Activated CD4-positive, alpha-beta T cell treated with anti-CD3 and anti-CD28 coated beads for 48 hours (primary cell): ENCODE measurements at places on chromosomes 12 and 14.

GRCh38 chr12:94133964-94134795, 14.2 kb upstream of the PLXNC1 start:
- DNase-seq = peak; percentile 42

GRCh38 chr12:59149995-59150642, 229.8 kb upstream of the LRIG3 start:
- no peak for DNase-seq

- peak; percentile 76 for DNase-seq
These were observed 283.3 kb upstream of the PWP1 start for GRCh38 chr12:107402041-107403022.

DNA sequence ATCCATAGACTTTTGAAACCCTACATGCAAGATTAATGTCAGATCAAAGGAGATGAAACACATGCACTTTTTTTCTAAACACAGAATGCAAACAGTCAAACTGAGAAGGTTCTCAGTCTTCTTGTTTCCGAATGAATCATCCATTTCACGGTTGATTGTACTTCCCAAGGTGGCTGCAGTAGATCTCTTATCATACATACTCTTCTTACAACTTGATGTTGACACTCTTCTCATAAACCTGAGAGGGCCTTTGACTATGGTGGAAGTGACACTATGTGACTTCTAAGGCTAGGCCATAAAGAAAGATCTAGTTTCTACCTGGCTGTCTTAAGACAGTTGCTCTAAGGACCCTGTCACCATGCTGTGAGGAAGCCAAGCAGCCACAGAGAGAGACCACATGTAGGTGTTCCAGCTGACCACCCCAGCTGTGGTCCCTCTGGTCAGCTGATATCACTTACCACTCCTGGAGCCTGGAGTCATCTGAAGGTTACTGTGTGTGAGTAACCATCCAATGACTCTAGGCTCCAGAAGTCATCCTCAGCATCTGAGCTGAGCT, 67.2 kb upstream of the HMGA2 start:
- DNase-seq = peak; percentile 39

GRCh38 chr14:75430116-75430515, 2.3 kb downstream of the JDP2 start:
- no peak for DNase-seq

- DNase-seq = no peak
These were observed 753.6 kb downstream of the SLC16A7 start for GRCh38 chr12:60349232-60349978.

GRCh38 chr12:94481734-94482133, 22.1 kb upstream of the CEP83 start:
- DNase-seq = no peak

DNA sequence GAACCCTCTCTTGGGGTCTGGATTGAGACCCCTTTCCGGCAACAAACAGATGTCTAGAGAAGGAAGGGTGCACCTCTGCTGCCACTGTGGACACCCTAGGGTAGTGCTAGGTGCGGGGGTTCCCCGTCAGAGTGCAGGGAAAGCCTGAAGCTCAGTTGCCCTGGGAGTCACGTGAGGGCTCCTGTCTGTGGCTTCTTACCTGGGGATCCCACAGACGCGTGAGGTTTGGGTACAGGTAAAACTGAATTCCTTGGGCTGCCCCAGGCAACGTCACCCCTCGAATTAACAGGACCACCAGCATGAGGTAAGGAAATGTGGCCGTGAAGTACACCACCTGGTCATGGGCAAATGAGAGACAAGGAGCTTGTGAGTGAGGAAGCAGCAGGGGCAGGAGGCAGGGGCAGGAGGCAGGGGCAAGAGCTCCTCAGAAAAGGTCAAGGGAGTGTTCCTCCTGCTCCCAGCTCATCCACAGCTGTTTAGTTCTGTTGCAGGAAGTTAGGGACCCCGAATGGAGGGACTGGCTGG, 21.0 kb upstream of the SLC6A12 start:
- DNase-seq = no peak

GRCh38 chr14:79136071-79137044, 966.2 kb downstream of the NRXN3 start:
- DNase-seq = no peak

DNA sequence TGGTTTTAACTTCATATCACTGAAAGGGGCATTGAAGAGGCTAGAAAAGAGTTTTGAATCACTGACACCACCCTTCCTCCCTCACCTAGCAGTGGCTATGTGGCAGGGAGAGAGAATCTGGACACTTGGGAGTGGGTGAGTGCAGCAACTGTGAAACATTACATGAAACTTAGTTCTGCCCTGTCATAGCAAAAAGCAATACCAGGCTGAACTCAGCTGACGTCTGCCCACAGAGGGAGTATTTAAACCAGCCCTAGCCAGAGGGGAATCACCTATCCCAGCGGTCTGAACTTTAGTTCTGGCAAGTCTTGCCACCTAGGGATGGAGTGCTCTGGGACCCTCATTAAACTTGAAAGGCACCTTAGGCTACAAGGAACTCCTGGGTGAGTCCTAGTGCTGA, 20.7 kb upstream of the UNC79 start:
- no peak for DNase-seq

- DNase-seq = no peak
These were observed 162.6 kb downstream of the PPFIA2 start for GRCh38 chr12:81596558-81596957.
